ENCODE measurements at places on chromosomes 2 and 18.
A peak's percentile ranks its signal among the peaks of the same experiment; 100 is the strongest.

DNA sequence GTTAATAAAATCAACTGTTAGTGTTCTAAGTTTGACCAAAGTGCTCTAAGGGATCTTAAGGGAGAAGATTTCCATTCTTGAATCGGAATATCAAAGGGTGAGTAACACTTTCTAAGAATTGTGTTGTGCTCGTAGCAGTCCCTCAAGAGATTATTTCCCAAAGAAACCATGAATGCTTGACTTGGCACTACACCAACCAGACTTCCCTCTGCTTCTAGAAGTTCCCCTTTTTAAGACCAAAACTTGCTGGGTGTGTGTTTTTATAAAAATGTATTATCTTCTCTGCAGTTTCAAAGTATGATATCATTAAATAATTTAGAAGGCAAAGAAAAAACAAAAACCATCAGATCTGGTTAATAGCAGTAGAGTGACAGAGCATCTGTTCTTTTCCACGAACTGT lies 522.0 kb upstream of the FAM98A start:
- DNase-seq = no peak

DNA sequence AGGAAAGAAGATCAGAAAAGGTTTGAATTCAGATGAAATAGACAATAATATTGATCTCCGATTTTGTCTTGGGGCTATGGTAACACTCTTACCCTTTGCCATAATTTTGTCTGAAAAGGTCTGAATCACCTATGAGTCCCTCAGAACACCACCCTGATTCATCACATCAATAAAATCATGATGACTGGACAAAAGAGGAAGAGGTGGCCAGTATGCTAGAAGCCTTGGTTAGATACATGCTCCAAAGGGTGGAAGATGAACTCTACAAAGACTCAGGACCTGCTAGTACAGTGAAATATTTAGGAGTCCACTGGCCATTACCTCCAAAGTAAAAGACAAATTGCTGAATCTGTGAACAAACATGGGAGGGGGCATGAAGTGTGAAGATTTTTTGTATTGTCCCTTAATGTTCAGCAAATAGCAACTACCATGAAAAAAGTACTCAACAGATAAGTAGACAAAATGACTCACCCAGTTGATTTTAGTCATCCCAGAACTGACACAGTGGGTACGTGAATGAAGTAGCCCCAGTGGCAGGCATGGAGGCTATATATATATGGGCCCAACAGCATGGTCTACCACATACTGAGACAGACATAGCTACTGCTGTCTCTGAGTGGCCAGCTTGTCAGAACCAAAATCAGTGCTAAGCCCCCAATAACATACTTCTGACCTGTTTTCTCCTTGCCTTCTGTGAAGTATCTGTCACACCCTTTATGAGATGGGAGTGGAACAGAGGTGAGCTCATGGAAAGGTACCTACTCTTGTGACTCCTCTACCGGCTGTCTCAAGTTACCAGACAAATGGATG lies 36.5 kb upstream of the GLS start:
- DNase-seq = peak; percentile 26

GRCh38 chr2:37898448-37898847 lies 26.6 kb upstream of the RMDN2 start:
- no peak for DNase-seq

DNA sequence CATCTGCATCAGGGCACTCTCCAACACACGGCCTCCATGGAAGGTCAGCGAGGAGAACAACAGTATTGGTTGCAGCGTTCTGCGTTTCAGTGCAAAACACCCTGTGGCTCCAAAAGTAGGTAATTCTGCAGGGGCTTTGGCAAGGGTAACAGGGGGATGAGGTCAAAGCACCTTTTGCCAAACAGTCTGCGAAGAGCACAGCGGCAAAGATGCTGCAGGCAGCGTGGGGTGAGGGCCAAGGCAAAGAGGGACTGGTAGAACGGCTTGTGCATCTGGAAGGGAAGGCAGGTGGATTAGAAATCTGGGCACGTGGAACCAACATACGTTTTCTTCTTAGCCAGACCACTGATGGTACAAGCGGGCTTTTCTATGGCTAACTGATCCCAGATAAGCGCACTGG lies 26.6 kb upstream of the GBX2 start:
- no peak for DNase-seq

- no peak for DNase-seq
Measured at GRCh38 chr2:206477296-206477695, 34.0 kb downstream of the ADAM23 start.

- no peak for DNase-seq
Measured at GRCh38 chr18:27249933-27250332, 64.8 kb upstream of the CHST9 start.

DNA sequence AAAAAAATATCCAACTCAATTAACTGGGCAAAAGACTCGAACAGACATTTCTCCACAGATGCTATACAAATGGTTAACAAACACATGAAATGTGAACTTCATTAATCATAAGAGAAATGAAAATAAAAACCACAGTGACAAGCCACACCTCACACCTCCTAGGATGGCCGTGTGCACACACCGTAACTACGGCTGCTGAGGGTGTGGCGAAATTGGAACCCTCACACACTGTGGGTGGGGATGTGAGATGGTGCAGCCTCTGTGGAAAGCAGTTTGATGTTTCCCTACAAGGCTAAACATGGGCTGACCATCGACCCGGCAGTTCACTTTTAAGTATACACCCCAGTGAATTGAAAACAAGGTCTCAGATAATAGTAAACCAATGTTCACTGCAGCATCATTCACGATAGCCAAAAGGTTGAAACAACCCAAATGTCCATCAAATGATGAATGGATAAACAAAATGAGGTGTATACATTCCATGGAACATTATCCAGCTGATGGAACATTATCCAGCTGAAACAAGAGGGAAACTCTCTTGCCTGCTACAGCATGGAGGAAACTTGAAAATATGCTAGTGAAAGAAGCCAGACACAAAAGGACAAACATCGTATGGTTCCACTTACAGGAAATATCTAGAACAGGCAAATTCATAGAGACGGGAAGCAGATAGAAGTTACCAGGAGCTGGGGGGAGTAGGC lies 32.2 kb downstream of the ZAP70 start:
- DNase-seq = peak; percentile 42

DNA sequence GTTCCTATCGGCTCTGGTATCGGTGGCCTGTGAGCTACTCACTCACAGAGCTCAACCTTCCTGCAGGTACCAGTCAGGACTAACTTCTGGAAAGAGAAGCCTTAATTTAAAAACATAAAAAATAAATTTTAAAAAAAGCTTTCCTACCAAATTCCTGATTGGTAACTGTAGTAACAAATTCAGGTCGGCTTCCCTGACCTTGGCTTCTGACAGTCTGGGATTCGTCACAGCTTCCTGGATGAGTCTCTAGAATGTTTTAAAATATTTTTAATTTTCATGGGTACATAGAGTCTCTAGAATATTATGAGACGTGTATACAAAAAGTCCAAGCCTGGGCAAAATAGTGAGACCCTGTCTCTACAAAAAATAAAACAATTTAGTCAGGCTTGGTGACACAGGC lies 45.0 kb upstream of the MTCL1 start:
- no peak for DNase-seq

GRCh38 chr2:227188292-227188691 lies 23.9 kb downstream of the COL4A3 start:
- DNase-seq = no peak

DNA sequence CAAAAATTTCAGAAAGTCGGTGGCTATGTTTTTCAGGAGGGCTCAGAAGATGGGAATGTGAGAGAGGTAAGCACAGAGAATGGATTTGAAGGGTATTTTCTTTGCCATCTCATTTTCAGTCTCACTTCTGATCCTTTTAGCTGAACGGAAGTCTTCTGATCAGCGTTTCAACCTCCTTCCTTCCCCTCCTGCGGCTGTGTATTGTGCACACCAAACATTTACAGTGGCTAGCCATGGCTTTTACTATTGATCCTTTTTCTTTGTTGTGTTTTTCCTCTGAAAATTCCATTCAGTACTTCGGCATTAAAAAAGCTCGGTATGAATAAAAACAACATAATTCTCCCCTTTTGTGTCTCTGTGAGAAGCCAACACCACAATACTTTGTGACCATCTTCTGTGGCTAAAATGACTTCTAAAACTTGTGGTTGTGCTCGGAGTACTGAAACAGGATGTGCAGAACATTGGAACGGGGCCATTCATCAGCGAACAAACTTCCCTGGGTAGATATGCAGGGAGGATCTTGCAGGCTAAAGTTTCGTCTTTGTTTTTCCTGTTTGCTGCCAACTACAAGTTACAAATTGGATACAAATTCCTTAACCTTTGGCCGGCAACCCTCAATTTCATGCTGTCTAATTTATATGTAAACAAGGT lies 260.8 kb upstream of the FAM98A start:
- DNase-seq = no peak

DNA sequence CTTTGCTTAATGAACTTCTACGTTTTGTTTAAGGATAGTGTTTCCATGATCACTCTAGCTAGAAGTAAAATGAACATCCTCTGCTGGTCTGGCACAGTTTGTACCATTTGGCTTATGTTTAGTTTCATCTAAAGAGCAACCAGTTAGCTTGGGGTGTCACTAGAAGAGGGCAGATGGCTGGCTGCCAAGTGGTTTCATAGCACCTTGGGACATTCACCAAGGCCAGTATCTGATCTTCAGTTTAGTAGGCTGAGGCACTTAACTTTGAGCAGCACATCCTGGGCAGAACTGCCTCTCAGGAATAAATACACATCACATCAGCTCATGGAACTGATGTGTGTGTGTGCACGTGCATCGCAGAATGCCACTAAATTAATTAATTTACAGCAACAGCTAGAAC lies 68.4 kb downstream of the NXPH2 start:
- DNase-seq = no peak

- no peak for DNase-seq
Measured at GRCh38 chr2:42064417-42064942, 16.7 kb downstream of the PKDCC start.

All from activated CD8-positive, alpha-beta memory T cell treated with anti-CD3 and anti-CD28 coated beads for 48 hours (primary cell).